ENCODE measurements at places on chromosomes 2 and 18. TPM values are rescaled to one million over a fixed set of nuclear protein-coding genes. Genes with fewer than 3 reads are reported as not detected.

PRKAG3 gene
- polyA plus RNA-seq: 0.11 TPM

IL36G gene
- polyA plus RNA-seq: not detected

GRCh38 chr18:47582093-47582492, 330.6 kb upstream of the SKOR2 start:
- DNase-seq: peak; percentile 26

- DNase-seq: no peak
Observed at GRCh38 chr2:63424329-63425078, 163.8 kb downstream of the WDPCP start.

Measured in renal cortex interstitium (tissue), 15 donors.